ENCODE measurements at places on chromosomes 16 and 17. TPM values are rescaled to one million over a fixed set of nuclear protein-coding genes. Genes with fewer than 3 reads are reported as not detected.

DNA sequence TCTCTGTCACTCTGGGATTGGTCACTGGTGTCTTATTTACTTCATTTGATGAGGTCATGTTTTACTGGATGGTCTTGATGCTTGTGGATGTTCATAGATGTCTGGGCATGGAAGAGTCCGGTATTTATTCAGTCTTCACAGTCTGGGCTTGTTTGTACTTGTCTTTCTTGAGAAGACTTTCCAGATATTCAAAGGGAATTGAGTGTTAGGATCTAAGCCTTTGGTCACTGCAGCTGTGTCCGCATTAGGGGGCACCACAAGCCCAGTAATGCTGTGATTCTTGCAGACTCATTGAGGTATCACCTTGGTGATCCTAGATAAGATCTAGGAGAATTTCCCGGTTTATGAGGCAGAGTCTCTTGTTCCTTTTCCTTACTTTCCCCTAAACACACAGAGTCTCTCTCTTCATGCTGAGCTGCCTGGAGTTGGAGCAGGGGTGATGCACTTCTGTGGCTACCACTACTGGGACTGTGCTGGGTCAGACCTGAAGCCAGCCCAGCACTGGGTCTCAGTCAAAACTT lies 214.7 kb downstream of the SPECC1 start:
- no peak for DNase-seq

DNA sequence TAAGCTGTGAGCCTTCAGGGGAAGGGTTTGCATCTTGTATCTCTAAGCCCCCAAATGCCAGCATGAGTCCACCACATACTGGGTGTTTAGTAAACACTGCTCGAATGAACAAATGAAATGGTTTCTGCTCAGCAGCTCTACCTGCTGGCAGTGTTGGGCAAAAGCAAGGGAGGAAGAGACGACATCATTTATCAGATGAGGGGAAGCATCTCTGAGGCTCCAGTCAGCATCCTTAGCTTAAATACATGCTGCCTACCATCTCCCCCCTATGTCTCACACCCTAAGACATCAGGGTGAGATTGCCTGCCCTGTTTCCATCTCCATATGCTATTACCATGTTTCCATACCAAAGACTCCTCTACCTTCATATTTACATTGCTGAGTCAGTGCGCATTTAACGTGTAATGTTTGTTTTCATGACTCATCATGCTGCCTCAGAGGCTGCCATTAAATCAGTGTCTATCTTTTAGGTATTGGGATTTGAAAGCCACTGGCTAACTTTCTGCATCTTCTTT lies 379.8 kb downstream of the UTP18 start:
- peak; percentile 69 for DNase-seq

GRCh38 chr17:63639125-63639524 lies 16.9 kb downstream of the MAP3K3 start:
- DNase-seq, result no peak

The DNAH3 gene
- 0.92 TPM for total RNA-seq

DNA sequence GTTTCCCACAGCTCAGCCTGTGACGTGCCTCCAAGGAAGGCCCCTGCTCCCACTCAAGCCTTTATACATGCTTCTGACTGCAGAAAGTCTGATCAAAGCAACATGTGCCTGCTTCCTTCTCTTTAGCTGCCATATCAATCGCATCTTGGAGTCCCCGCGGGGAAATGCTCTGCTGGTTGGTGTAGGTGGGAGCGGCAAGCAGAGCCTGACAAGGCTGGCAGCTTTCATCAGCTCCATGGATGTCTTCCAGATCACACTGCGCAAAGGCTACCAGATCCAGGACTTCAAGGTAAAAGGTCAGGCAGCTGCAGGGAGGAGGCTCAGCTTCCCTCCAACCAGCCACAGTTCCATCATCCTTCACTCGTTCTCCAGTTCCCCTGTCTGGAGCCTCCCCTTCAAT lies 189.7 kb downstream of the ZNF18 start:
- DNase-seq, result no peak

The BAIAP3 gene
- total RNA-seq, result 4.0 TPM

The LGALS9B gene
- not detected for total RNA-seq

The ABCC12 gene
- 0.12 TPM for total RNA-seq

The WFIKKN2 gene
- total RNA-seq, result not detected

The XPO6 gene
- total RNA-seq, result 75.5 TPM

GRCh38 chr17:57665696-57666095 lies 79.4 kb downstream of the CCDC182 start:
- peak; percentile 26 for DNase-seq

DNA sequence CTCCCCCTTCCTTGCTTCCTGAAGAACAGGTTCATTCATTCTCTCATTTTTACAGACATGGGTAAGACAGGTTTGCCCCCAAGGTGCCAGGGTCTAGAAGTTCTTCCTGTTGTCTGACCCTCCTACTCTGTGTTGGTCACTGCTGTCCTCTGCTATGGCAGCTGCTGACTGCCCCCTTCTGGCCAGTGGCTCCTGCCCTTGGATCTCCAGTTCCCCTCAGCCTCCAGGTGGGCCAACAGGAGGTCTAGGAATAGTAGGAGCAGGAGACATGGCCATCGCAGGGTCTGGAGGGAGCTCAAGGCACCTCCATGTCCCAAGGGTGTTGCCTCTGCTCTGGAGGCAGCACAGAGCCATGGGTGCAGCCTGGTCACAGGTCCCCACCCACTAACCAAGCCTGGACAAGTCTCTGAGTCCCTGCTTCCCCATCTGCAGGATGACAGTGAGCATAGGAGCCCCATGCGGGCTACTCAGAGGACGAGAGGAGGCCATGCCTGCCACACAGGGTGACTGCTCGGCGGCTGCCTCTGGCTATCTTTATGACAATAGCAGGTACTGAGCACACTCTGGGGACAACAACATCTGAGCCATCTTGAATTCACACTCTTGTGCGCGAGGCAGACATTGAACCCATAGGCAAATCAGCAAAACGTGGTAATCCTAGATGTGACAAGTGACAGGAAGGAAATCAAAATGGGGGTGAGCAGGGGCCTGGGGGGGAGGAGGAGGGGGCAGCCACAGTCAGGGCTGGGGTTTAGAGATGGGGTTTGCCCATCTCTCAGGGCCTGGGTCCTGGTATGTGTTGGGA lies 27.0 kb upstream of the NXPH3 start:
- DNase-seq, result peak; percentile 73

GRCh38 chr17:31397256-31397939 lies 5.9 kb downstream of the RAB11FIP4 start:
- DNase-seq, result no peak

GRCh38 chr17:49891271-49891670 lies 43.4 kb upstream of the TAC4 start:
- DNase-seq, result no peak

The PRDM7 gene
- not detected for total RNA-seq

GRCh38 chr17:80511222-80512180 lies 33.1 kb upstream of the RPTOR start:
- DNase-seq, result peak; percentile 70

DNA sequence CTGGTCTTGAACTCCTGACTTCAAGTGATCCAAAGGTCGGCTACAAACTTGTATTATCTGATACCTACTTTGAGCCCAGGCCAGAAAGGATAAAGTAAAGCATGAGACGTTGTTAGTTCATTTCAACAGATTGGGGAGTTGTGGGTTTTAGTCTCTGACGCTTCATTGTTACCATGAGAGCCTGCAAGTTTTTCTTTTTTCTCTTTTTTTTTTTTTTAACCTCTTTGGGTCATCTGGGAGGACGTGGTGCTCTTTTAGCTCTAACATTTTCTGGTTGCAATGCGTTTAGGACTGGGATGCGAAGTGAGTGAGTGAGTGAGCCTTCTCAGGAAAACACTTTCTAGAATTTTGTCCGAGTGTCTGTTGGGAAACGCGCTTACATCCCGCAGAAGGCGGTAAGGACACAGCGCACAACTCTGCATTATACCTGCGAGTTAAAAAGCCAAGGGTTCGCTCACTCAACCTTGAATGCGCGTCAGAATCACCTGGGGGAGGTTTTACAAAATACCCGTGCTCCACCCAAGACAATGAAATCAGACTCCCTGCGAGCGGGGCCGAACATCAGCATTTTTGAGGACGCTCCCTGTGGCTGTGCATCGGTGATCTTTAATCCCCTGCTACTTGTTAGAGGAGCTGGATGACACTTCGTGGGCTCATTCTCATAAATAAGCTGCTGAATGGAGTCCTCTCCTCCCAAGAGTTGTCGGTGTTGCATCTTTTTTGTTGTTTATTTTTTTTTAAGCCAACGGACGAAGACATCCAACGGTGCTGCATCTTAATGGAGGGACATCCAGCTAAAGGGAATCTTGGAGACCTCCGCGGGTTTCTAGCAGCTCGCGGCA lies 629 bp upstream of the RNF135 start:
- DNase-seq, result peak; percentile 54

GRCh38 chr17:66661411-66662256 lies 173.3 kb upstream of the CACNG5 start:
- DNase-seq, result no peak

The CDYL2 gene
- 4.8 TPM for total RNA-seq

DNA sequence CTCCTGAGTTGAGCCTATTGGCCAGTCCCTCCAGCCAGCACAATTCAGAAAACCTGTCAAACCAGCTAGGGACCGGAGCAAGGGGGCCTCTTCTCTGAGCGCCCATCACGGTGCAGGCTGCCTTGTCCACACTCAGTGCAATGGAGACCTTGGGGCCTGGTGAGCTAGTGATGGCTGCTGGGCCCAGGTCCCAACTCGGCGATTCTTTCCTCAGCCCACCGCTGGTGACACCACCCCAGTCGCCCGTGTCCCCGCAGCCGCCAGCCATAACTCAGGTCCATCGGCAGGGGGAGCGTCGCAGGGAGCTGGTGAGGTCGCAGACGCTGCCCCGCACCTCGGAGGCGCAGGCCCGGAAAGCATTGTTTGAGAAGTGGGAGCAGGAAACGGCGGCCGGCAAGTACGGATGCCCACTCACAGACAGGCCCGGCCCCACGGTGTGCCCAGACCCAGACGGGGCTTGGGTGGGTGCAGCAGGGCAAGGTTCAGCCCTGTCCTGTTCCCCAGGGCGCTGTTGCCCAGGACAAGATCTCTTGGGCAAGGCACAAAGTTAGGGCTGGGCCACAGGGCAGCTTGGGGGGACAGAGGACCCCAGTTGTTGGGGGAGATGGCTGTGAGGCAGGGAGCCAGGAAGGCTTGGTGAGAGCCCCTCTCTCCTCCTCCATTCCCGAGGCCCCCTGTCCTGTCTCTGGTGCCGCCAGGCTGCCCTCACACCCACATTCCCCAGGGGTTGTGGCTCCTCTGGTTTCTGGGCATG lies 10.8 kb downstream of the SMTNL2 start:
- peak; percentile 85 for DNase-seq

DNA sequence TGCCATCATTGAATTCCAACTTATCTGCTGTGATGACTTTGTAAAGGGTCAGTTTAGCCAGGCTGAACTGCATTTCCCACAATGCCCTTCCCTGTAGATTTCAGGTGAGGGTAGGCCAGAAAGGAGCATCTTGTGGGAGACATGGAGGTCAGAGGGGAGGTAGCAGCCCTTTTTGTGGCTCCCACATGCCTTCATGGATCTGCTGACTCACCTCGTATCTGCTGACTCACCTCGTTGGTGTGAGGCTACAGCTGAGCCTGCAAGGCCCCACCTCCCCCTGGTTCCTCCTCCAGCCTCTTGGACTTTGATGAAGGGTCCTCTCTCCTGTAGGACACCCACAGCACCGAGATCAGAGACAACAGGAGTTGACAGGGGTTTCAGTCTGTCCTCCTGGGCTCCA lies 102.5 kb downstream of the SALL1 start:
- DNase-seq, result no peak

The GNAO1 gene
- total RNA-seq, result 1.9 TPM

The PRSS8 gene
- 17.6 TPM for total RNA-seq

GRCh38 chr16:23060458-23061320 lies 88.6 kb downstream of the USP31 start:
- peak; percentile 82 for DNase-seq

GRCh38 chr17:76671912-76672262 lies 28.3 kb upstream of the ST6GALNAC1 start:
- DNase-seq, result no peak

GRCh38 chr16:1038932-1039331 lies 33.6 kb upstream of the SSTR5 start:
- no peak for DNase-seq

GRCh38 chr17:29110372-29110757 lies 67.4 kb downstream of the PIPOX start:
- DNase-seq, result no peak

DNA sequence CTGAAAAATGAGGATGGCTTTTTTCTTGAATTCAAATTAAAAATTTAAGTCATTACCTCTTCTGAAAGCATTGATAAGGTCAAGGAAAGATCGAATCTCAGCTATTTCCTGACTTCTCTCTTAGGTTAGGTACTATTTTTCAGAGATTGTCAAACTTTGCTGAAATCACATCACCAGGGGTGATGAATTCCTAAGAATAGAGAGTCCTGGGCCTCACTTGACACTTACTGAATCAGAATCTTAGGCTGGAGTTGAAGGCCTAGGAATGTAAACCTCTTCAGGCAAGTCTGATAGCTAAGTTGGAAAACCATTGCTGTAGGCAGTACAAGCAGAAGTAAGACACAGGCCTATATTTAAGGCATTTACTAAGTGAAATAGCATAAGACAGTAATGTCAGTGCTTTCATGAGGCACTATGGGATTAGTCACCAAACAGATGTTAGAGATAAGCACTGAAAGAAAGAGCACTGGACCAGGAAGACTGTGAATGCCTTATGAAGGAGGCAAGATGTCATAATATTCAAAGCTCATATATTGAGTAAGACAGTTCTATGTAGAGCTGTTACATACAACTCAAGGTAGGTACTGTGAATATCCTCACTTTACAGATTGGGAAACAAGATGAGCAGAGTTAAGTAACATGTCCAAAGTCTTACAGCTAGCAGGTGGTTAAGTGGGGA lies 21.5 kb downstream of the DCAF7 start:
- DNase-seq, result no peak
